ENCODE measurements at places on chromosomes 2 and 18.

- peak; percentile 23 for DNase-seq
These were observed 1.1 kb upstream of the FZD5 start for GRCh38 chr2:207770602-207771404.

DNA sequence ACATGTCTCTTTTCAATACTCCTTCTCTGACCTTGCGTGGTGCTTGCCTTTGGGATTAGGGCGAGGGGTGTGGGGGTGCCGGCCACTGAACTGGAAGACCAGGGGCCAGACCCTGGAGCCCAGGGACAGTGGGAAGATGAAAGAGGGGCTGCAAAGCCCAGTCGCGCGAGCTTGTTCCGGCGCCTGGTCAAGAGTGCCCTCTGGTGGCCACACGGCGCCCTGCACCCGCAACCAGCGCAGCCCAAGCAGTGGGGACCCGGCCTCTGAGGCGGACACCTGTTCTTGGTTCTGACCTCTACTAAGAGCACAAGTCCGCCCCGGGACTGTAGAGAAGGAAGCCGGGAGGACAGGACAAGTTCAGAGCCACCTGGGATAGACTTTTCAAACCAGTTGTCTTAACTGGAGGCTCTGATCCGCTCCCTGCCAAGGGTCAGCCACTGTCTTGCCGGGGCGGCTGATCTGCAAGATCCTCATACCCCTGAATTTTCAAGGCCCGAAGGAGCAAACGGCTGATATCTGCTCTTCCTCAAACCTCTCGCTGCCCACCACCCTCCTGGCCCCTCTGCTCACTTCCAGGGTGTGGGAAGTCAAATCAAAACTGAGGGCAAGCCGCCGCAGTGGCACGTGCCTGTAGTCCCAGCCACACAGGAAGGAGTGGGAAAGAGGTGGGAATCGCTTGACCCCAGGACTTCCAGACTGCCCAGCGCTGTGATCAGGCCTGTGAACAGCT, 14.9 kb upstream of the MSH6 start:
- peak; percentile 79 for DNase-seq

GRCh38 chr2:42223067-42223854, 54.1 kb downstream of the EML4 start:
- DNase-seq: no peak

- no peak for DNase-seq
These were observed 9.8 kb upstream of the EFR3B start for GRCh38 chr2:25032094-25032493.

DNA sequence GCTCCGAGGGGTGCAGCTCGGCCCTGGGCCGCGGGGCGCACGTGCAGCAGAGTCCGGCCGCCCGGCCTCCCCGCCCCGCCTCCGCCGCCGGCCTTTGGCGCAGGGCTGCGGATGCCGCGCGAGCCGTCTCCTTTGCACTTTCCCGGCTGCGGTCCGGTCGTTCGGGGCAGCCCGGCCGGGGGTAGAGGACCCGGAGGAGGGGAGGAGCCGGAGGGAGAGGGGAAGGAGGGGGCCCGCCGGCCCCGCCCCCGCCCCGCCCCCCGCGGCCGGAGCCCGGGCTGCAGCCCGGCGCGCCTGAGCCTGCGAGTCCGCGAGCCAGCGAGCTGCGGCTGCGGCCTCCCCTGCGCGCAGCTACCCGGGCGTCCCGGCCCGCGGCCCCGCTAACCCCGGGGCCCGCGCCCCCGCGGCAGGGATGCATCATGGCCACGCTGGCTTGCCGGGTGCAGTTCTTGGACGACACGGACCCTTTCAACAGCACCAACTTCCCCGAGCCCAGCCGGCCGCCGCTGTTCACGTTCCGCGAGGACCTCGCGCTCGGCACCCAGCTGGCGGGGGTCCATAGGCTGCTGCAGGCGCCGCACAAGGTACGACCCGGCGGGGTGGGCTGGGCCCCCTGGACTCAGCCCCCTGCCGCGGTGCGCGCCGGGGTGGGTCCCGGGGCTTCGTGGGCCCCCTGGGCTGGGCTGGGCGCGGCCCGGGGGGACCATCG, at the start of gene FHOD3:
Gene FHOD3 (plus strand): TSS at position 297 of the 709 bp plus-strand sequence. CDS start 123 bp downstream, at position 420.
- DNase-seq: peak; percentile 61

- DNase-seq: no peak
These were observed 216.6 kb downstream of the SH3BP4 start for GRCh38 chr2:235168174-235168979.

- DNase-seq: no peak
These were observed 197.8 kb downstream of the MEMO1 start for GRCh38 chr2:31813016-31813415.

GRCh38 chr18:3345885-3346284, 84.0 kb downstream of the MYL12B start:
- DNase-seq: no peak

DNA sequence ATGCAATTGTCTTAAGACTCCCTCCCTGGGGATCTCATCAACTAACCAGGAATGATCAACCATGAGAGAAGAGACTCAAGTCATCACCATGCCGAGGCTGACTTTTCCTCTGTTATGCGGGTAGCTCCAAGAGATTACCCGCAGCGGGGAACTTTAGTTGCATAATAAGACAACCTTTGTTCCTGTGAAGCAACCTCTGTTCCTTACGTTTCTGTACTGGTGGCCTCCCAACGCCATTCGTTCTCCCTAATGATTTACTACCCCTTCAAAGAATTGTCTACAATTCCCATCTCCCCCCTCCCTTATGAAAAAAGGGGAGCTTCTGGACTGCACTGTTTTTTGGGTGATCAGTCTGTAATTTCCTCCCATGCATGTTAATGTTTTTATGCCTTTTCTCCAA, 66.1 kb upstream of the LRPPRC start:
- no peak for DNase-seq

GRCh38 chr2:44120428-44120827, 48.2 kb upstream of the PPM1B start:
- DNase-seq: no peak

GRCh38 chr2:21924640-21925285, 801.0 kb downstream of the TDRD15 start:
- DNase-seq: no peak

- no peak for DNase-seq
These were observed 54.2 kb upstream of the FMNL2 start for GRCh38 chr2:152280780-152281179.

DNA sequence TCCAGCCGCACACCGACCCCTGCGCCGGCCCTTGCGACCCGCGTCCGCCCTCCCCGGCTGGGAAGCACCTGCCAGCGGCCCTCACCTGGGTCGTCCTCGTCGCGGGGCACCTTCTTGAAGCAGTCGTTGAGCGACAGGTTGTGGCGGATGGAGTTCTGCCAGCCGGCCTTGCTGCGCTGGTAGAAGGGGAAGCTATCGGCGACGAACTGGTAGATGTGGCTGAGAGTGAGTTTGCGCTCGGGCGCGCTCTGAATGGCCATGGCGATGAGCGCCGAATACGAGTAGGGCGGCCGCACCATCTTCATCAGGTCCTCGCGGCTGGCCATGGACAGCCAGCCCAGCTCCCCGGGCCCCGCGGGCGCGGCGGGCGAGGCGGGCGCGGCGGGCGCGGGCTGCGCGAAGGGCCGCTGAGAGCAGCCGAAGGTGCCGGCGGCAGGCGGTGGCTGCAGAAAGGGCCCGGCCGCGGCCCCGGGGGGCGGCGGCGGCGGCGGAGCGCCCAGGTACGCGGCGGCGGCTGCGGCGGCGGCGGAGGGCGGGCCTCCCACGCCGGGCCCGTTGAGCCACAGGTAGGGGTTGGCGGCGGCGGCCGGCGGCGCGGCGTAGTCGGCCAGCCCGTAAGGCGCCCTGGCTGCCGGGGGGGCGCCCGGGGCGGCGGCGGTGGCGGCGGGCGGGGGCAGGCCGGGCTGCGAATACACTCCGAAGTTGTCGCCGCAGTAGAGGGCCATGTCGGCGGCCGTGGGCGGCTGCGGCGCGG, 505 bp downstream of the FOXI3 start:
- no peak for DNase-seq

DNA sequence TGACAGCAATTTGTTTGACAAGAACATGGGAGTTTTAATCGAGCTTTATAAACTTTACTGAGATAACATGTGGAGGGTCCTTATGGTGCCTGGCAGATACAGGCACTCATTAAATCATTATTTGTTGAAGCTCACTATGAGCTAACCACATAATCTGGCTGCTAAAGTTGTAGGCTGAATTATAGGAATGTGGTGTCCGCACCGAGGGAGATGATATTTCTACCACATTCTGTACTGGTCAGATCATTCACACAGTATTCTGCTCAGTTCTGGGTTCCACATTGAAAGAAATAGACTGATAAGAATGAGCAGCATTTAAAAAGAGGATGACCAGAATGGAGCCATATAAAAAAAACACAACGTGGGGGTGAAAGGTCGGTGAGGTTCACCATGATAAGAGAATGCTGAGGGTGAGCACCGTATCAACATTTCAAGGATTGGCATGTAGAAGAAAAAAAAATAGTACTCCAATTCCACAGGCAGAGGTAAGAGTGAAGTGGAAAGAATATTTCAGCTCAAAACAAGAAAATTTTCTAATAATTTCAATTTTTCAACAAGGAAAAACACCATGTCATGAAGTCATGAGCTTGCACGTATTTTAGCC, 54.4 kb downstream of the TMEFF2 start:
- no peak for DNase-seq

GRCh38 chr2:84959566-84960506, 11.1 kb upstream of the KCMF1 start:
- no peak for DNase-seq

DNA sequence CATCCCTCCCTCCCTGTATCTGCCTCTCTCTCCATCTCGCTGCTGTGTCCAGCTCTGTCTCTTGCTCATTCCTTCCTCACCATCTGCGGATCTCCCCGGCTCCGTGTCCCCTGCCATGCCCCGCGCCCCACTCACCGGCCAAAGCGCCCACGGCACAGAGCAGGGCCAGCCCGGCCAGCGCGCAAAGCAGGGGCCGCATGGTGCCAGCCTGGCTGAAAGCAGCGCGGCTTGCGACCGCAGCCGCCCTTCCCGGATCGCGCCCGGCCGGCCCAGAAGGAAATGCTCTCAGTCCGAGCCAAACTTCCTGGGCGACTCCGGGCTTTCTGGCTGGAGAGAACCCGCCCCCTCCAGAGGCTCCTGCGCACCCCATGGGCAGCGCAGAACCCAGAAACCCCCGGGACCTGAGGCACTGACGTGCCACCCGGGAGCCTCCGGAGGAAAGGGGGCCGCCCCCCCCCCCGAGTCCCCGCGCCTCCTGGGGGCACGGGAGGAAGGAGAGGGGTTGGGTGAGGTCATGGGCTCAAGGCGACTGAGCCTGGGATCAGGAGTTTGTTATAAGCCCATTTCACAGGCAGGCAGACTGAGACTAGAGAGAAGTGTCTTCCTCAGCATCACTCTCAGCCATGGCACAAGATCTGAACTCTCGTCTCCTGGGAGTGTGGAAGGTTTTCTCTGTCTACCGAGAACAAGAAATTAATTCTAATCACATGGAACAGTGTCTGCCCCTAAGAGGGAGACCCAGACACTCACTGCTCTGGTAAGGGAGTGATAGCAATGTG, 45.2 kb upstream of the RAB6C start:
- DNase-seq: no peak

Measured in GM06990 (cell line).